ENCODE measurements at places on chromosomes 16 and 17.

DNA sequence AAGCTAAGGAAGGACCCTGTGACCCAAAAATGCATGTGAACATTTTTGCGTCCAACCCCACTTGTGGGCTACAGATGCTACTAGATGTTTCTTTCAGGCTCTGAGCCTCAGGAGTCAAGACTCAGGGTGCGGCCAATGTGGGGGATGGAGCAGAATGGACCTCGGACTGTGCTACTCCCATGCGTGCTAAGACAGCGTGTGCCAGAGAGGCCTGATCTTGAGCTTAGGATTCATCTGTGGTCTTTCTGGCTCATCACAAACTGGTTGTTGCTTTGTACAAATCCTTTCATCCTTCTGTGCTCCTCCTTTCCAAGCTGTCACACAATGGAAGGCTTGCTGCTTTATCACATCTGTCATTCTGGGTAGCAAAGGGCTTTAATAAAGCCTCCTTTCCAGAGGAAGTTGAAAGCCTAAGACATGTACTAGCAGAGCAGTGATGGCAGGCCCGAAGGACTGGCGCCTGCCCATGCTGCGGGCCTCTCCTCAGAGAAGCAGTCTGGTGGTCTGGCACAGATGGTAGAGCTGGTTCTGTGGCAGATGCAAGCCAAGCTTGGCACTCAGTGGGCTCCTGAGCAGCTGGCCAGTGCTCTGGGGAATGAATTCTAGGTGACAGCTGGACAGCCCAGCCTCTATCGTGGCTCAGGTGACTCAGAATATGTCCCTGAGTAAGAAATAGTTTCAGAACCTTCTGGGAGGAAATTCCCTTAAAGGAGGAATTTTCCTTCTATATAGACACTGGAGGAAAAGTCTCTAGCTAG, 27.8 kb downstream of the COG4 start:
- DNase-seq, result no peak
- H3K4me3 ChIP-seq, result no peak overlapping the region
- no peaks in the 10 kb centered on the region for H3K27me3 ChIP-seq
- no peak overlapping the region for H3K27ac ChIP-seq
- peaks cover 52% of the 10 kb centered on the region for H3K36me3 ChIP-seq

DNA sequence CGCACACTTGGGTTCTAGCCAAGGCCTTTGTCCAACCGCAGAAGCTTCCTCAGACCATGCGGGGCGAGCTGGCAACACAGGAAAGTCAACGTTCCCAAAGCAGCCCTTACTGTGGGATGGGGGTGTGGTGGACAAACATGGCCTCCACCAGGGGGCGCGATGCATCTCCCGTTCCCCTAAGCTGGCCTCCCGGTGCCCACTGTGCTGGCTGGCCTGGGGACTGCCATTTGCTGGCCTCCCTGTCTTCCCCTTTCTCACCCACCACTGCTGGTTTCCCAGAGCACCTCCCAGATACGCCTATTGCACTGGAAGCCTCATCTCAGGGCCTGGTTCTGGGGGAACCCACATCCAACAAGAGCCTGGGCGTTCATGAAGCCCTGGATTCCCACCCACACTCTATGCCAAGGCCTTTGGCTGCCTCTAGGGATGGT, 145.3 kb downstream of the IRF8 start:
- H3K4me1 ChIP-seq, result peaks cover 24% of the 10 kb centered on the region
- H3K4me3 ChIP-seq, result no peak overlapping the region
- peaks cover 45% of the 10 kb centered on the region for H3K27me3 ChIP-seq
- peak; percentile 54 for DNase-seq
- H3K36me3 ChIP-seq, result no peaks in the 10 kb centered on the region

- H3K27ac ChIP-seq, result no peak overlapping the region
- no peaks in the 10 kb centered on the region for H3K36me3 ChIP-seq
- no peak for DNase-seq
These were observed 75.6 kb downstream of the MGAT5B start for GRCh38 chr17:76943781-76944213.

DNA sequence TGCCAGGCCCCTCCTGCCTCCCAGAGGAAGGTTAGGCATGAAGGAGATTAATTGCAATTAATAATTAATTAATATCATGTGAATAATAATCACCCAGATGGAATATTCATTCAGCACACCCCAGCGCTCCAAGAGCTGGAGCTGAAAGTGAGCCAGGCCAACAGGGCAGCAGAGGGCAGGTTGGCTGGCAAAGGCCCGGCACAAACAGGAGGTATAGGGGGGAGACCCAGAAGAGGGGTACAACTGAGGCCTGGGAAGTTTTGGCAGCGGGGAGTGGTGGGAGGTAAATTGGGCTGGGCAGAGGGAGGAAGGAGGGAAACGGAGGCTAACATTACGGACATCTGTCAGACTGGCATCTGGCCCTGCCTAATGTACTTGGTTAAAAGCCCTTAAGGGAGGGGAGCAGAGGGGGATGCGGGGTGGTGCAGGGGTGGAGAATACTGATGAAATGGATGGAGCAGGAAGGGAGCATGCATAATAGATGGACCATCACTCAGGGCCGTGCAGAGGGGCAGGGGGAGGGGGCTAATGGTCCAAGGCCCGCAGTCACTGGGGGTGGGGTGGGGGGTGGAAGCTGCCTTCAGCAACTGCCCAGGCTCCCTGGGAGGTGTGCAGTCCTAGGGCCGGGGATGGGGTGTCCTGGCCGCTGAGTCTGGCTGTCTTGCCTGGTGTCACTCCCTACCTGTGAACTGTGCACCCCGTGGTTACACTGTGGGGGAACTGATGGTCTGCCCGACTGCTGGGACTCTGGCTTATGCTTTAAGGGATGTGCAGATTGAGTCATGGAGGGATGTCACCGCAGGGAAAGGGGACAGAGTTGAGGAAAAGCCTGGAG, 1.9 kb downstream of the ADAM11 start:
- DNase-seq, result no peak
- H3K27me3 ChIP-seq, result peaks cover 27% of the 10 kb centered on the region
- no peak overlapping the region for H3K27ac ChIP-seq
- H3K4me3 ChIP-seq, result no peak overlapping the region

GRCh38 chr17:73439597-73439996, 127.8 kb upstream of the CDC42EP4 start:
- H3K4me1 ChIP-seq, result peaks cover 3% of the 10 kb centered on the region
- DNase-seq, result no peak
- H3K4me3 ChIP-seq, result no peak overlapping the region
- H3K27me3 ChIP-seq, result no peaks in the 10 kb centered on the region

DNA sequence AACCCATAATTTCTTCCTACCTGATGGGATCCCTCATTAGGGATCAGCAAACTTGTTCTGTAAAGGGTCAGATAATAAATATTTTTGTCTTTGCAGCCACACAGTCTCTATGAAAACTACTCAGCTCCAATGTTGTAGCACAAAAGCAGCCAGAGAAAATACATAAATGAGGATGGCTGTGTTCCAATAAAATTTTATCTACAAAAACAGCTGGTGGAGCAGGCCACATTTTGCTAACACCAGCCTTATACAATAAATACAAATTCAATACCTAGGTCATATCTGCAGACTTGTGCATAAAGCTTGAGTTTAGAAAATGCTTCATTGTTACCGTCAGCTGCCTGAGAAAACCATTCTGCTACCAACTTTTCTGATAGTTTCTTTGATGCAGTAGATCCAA, 38.4 kb upstream of the INTS2 start:
- no peak for DNase-seq
- no peak overlapping the region for H3K27ac ChIP-seq

DNA sequence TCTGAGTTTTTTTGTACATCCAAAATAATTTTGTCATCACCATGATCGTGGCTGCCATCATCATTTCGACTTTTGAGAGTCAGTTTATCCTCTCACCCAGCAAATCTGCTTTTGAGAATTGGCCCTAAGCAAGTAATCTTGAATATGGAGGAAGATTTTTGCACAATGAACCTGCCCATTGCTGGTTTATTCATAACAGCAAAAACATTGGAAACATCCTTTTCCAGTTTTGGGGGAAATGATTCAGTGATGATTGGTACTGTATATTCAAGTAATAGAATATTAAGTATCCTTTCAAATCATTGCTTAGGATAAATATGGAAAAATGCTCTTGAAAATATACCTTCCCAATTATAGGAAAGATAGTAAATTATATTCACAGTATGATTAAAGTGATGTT, 53.1 kb downstream of the PRKCA start:
- no peak overlapping the region for H3K27ac ChIP-seq
- H3K4me3 ChIP-seq, result no peak overlapping the region
- DNase-seq, result no peak
- peaks cover 22% of the 10 kb centered on the region for H3K36me3 ChIP-seq
- peaks cover 51% of the 10 kb centered on the region for H3K4me1 ChIP-seq

GRCh38 chr16:30722916-30723315, 23.9 kb downstream of the SRCAP start:
- H3K4me3 ChIP-seq, result no peak overlapping the region
- no peak overlapping the region for H3K27ac ChIP-seq
- no peaks in the 10 kb centered on the region for H3K27me3 ChIP-seq

GRCh38 chr16:8655184-8655717, 19.2 kb upstream of the ABAT start:
- H3K4me1 ChIP-seq, result peaks cover 8% of the 10 kb centered on the region
- no peaks in the 10 kb centered on the region for H3K27me3 ChIP-seq
- H3K27ac ChIP-seq, result no peak overlapping the region
- no peaks in the 10 kb centered on the region for H3K36me3 ChIP-seq
- no peak overlapping the region for H3K4me3 ChIP-seq

GRCh38 chr16:29907973-29908372, 7.7 kb downstream of the ASPHD1 start:
- H3K36me3 ChIP-seq, result peaks cover 5% of the 10 kb centered on the region
- no peak for DNase-seq
- no peak overlapping the region for H3K4me3 ChIP-seq
- H3K27me3 ChIP-seq, result peaks cover 2% of the 10 kb centered on the region

GRCh38 chr16:68369168-68369567, 58.3 kb downstream of the PRMT7 start:
- H3K27ac ChIP-seq, result peak overlapping the region; percentile 71
- peaks cover 31% of the 10 kb centered on the region for H3K27me3 ChIP-seq
- peaks cover 53% of the 10 kb centered on the region for H3K4me1 ChIP-seq
- peaks cover 7% of the 10 kb centered on the region for H3K36me3 ChIP-seq

- H3K4me3 ChIP-seq, result no peak overlapping the region
- peaks cover 29% of the 10 kb centered on the region for H3K36me3 ChIP-seq
- no peaks in the 10 kb centered on the region for H3K27me3 ChIP-seq
These were observed 5.8 kb upstream of the OGFOD3 start for GRCh38 chr17:82424001-82424862.

DNA sequence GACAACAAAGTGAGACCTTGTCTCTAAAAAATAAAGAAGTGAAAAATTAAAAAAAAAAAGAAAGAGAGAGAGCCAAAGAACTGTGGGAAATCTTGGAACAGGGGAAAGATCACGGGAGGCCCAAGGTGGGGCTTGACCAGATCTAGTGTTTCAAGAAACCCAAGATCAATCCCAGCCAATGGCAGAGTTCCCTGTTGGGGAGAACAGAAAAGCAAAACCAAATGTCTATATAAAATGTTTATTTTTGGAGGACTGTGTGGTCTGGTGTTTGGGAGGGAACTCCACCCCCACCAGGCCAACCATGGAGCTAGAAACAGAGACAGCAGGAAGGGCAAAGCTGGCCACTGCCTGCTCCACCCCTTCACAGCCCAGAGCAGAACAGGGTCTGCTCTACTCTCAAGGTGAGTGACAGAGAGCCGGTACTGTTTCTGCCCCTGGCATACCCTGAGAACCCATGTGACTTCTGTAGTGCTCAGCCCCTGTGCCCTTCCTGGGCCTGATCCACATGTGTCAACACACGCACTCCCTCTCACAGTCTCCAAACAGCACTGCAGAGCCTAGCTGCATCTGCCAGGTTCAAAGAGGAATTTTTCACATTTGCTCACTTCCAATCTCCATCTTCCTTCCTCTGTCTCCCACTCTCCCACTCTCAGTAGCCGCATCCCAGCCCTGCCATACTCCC, 3.7 kb downstream of the TMEM101 start:
- H3K36me3 ChIP-seq, result peaks cover 14% of the 10 kb centered on the region
- H3K4me3 ChIP-seq, result no peak overlapping the region
- no peak overlapping the region for H3K27ac ChIP-seq

DNA sequence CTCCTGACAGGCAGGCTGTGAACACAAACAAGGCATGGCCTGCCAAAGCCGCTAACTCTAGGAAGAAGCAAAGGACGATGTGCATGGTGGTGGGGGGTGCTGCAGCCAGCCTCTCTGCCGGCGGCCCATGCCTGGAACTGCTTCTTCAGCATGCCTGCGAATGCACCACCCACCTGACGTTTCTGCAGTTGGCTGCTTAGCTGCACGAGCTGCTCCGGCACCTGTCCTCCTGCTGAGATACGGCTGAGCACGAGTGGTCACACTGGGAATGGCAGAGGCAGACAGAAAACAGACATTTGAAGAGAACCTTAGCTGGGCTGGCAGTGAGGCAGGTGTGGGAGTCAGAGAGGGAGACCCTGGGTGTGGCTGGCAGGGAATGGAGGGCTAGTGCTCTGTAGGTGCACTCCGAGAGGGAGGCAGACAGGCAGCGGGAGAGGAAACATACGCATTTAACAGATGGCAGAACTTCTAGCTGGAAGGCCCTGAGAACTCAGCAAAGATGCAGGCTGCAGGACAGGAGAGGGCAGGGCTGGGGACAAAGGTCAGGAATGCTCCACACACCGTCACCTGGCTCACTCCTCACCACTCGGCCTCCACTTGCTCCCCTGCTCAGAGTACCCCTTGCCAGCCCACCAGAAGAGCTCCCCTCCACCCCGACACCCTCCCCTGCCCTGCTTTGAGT, 5.2 kb downstream of the FLCN start:
- H3K4me1 ChIP-seq, result peaks cover 20% of the 10 kb centered on the region
- H3K27me3 ChIP-seq, result no peaks in the 10 kb centered on the region
- H3K27ac ChIP-seq, result no peak overlapping the region
- H3K4me3 ChIP-seq, result no peak overlapping the region
- H3K36me3 ChIP-seq, result peaks cover 37% of the 10 kb centered on the region

DNA sequence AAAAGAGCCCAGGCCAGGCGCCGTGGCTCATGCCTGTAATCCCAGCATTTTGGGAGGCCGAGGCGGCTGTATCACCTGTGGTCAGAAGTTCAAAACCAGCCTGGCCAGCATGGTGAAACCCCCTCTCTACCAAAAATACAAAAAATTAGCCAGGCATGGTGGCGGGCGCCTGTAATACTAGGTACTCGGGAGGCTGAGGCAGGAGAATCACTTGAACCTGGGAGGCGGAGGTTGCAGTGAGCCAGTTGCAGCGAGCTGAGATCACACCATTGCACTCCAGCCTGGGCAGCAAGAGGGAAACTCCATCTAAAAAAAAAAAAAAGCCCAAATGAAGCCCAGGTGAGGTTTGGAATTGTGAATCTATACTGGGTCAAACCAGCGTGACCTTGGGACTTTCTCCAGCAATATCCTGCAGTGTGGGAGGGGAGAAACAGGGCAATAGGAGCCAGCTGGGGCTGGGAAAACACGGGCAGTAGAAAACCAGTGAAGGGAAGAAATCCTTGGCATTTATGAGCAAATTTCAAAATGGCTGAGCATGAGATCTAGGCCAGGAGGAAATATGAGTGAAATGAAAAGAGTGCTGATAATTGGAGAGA, 8.2 kb upstream of the DHX8 start:
- H3K27me3 ChIP-seq, result peaks cover 3% of the 10 kb centered on the region
- no peak overlapping the region for H3K27ac ChIP-seq
- no peaks in the 10 kb centered on the region for H3K4me1 ChIP-seq
